Kidney (tissue), 22 donors: ENCODE measurements at places on chromosomes 16 and 17.
A peak's percentile ranks its signal among the peaks of the same experiment; 100 is the strongest.

- DNase-seq = no peak
Measured at GRCh38 chr17:42342242-42343008, 45.8 kb downstream of the STAT3 start.

DNA sequence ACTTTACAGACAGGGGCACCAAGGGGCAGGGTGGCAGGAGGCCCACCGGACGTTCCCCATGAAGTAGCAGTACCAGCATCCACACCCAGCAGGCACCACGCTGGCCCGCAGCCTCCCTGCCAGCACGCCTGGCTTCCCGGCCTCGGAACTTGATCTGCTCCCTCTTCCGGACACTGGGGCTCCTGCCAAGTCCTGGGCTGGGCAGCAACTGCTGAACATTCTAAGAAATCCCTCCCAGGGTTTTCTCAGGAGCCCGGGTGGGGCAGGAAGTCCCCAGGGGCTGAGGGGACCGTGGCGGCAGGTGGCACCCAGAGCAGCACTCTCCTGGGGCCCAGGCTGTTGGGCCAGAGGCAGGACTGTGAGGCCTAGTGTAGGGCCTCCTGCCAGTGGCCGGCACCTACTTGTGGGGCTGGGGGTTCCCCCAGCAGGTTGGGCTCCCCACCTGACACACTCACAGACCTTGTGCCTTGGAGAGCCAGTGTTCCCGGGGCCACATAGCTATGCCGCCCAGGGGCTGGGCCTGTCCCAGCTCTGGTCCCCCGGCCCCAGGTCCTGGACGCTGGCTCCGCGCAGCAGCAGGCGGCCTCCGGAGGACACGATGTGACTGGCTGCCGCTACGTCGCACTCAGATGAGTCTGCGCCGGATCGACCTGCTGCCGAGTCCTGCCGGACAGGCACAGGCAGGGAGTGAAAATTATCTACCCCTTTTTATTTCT, 86.2 kb upstream of the CBX4 start:
- peak; percentile 81 for DNase-seq

GRCh38 chr16:72025404-72026114, 17.0 kb downstream of the DHODH start:
- DNase-seq = no peak

DNA sequence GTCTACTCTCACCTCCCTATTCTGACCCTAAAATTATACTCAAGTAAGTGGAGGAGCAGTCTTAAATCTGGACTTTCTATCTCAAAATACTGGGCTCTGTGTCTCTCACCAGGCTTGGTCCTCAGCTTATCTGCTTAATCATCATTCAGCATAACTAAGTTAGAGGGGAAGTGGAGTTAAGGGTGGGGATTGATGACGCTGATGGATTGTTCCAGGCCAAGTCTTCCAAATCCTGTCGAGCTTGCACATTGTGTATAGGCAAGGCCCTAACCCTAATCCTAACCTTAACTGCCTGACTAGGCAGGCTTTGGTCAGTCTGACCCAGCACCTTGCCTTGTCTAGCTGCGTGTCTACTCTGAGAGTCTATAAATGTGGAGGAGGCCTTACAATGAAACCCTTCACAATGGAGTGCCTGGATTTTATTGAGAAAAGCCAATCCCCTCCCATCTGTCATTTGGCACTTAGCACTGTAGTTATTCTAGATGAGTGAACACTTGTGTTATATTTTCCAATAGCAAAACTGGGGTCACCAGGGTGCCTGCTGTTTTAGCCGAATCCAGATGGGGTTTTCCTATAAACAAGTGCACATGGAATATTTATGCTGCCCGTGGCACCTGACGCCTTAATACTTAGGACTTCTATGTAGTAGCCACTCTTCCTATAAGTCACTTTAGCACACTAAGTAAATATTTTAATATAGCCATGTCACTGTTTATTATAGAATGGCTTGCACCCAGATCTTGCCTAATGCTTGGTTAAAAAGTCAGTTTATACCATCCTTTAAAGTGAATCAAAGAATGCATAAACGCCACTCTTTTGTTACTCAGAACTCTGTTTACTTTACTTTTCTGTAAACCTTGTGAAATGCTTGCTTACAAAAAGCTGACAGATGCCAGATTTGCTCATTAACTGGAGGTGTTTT, 193.2 kb upstream of the MYOCD start:
- no peak for DNase-seq

DNA sequence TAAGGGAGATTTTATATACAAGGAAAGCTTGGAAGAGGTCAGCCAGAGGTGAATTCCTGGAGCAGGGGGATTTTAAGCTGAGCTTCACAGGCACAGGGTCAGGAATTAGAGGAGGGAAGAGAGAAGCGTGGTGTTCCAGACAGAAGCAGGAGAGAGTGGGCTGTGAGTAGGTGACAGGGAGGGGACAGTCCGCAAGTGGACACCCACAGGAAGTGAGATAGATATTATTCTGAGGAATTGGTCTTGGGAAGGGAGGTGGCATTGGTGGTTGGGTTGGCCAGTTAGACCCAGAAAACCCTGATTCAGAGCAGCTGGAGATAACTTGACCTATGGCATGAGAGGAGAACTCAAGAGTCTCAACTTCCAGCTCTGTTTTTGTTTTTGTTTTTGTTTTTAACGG, 14.7 kb downstream of the PHB1 start:
- no peak for DNase-seq

DNA sequence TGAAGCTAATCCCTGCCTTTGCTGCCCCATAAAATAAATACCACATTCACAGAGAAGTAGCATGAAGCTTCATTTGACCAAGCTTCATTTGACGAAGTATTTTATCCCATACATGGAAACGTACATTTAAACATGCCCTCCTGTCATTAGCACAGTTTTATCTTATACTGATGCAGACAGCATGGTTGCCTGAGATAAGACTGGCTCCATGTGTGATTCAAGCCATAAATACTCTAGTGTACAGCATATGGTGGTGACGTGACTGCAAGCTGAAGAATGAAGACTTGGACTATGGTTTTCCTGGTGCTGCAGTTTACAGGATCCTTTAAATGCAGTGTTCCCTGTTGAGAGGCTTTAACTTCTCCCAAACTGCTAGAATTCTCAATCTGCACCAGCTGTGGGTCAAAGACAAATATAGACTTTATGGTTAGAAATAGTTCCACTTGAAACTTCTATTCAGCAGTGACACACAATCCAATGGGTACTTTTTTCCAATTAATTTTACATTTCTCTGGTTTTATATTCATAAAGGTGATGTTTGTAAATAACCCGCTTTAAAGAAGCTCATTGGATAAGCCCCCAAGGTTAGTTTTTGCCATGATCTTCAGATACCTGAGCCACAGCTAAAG, 64.9 kb downstream of the CYB561 start:
- DNase-seq = peak; percentile 51

DNA sequence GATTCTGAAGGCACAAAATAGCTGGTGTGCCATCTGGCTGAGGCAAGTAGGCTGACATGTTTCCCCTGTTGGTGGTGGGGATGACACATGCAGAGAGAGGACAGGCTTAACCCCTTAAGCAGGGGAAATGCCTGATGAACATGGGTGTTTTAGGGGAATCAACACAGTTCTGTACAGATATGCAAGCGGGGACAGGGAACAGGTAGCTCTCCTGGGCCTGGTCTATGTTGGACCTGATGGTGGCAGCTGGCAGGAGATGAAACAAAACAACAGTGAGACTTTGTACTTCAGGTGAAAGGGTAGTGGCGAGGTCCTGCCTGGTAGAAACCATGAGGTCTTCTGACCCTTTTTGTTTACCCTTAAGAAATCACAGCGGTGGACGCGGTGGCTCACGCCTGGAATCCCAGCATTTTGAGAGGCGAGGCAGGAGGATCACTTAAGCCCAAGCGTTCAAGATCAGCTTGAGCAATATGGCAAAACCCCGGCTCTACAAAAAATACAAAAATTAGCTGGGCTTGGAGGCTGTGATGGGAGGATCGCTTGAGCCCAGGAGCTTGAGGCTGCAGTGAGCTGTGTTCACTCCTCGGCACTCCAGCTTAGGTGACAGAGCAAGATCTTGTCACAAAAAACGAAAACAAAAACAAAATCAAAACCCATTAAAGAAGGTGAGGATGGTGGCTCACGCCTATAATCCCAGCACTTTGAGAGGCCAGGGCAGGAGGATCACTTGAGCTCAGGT, 10.5 kb downstream of the OR1F1 start:
- DNase-seq = no peak

DNA sequence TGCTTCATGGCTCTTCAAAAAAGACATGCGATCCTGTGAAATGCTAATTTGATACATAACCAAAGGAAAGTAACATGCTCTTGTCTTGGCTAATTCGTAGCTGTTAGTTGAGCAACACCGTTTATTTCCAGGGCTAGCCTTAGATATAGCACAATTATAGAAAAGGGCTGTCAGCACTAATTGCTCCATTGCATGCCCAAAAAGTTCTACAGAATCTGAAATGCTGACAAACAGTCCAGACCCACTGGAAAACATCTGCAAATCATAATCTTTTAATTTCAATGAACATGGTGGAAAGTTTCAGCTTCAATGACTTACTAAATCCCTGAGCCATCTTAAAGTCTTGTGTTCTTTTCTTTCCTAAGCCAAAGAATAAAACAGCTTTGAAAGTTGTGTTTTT, 42.9 kb upstream of the NUDT7 start:
- DNase-seq = no peak

GRCh38 chr16:89442990-89443726, 47.2 kb downstream of the ANKRD11 start:
- peak; percentile 82 for DNase-seq

- peak; percentile 91 for DNase-seq
Measured at GRCh38 chr17:48724251-48725003, 1.4 kb downstream of the PRAC2 start.

- DNase-seq = no peak
Measured at GRCh38 chr16:88200896-88201185, 181.9 kb upstream of the ZNF469 start.

- no peak for DNase-seq
Measured at GRCh38 chr17:75941442-75941819, 589 bp upstream of the FBF1 start.

GRCh38 chr17:43316522-43317142, 82.2 kb upstream of the ARL4D start:
- DNase-seq = no peak

- DNase-seq = no peak
Measured at GRCh38 chr16:27024010-27024409, 42.7 kb upstream of the C16orf82 start.

DNA sequence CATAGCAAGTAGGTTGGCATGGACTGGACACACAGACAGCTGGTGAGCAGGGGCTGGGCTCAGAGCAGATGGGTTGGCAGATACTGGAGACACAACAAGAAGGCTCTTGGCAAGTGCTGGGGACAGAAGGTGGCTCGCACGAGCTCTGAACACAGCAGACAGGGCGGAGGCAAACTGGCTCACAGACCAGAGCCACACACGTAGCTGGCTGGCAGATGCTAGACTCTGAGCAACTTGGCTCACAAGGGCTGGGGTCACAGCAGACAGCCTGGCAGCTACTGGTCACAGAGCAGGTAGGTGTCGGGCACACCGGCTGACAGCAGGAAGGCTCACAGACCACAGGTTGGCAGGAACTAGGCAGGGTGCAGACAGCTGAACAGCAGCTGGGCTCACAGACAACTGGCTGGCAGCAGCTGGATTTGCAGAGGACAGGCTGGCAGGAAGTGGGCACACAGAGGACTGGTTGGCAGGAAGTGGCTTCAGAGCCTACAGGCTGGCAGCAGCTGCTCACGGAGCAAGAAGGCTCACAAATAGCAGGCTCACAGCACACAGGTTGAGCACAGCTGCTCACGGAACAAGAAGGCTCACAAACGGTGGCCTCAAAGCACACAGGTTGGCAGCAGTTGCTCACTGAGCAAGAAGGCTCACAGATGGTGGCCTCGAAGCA, 725 bp downstream of the KRTAP16-1 start:
- DNase-seq = no peak

GRCh38 chr17:15446036-15446435, 21.4 kb downstream of the CDRT4 start:
- no peak for DNase-seq

GRCh38 chr16:85767531-85767930, 16.6 kb upstream of the C16orf74 start:
- DNase-seq = no peak
